Psoas muscle (tissue), 8 donors: ENCODE measurements at places on chromosomes 6 and 20. TPM values are rescaled to one million over a fixed set of nuclear protein-coding genes. Genes with fewer than 3 reads are reported as not detected.

DNA sequence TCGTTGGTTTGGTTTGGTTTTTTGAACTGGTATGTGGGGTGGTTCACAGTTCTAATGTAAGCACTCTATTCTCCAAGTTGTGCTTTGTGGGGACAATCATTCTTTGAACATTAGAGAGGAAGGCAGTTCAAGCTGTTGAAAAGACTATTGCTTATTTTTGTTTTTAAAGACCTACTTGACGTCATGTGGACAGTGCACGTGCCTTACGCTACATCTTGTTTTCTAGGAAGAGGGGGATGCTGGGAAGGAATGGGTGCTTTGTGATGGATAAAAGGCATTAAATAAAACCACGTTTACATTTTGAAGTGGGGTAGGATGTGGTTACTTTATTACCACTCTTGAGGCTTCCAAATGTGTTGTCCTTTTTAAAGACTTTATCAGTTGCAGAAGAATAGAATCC lies 168.0 kb downstream of the ZMYND8 start:
- H3K27ac ChIP-seq: no peak overlapping the region
- no peak overlapping the region for H3K4me3 ChIP-seq
- no peak for DNase-seq
- no peaks in the 10 kb centered on the region for H3K36me3 ChIP-seq
- no peaks in the 10 kb centered on the region for H3K27me3 ChIP-seq

ZNF165 gene
- polyA plus RNA-seq: 0.35 TPM

DNA sequence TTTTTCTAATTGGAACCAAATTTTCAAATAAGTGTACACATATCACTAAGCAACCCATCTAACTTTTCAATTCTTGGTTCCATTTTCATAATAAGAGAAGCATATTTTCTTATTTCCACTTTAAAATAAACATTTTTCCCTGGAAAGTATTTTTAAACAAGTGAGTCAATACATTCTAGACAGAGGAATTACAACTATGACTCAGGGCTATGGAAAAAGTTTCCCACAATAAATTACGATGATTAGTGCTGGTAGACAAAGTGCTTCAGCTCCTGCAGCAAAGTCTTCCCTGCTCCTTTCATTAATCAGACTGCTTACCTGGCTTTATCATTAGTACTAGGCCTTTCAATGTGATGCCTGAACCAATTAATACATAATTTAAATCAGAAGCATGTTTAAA lies 322.5 kb downstream of the HACE1 start:
- H3K4me3 ChIP-seq: no peak overlapping the region
- DNase-seq: no peak
- H3K4me1 ChIP-seq: no peaks in the 10 kb centered on the region
- no peak overlapping the region for H3K27ac ChIP-seq
- no peaks in the 10 kb centered on the region for H3K27me3 ChIP-seq

DNA sequence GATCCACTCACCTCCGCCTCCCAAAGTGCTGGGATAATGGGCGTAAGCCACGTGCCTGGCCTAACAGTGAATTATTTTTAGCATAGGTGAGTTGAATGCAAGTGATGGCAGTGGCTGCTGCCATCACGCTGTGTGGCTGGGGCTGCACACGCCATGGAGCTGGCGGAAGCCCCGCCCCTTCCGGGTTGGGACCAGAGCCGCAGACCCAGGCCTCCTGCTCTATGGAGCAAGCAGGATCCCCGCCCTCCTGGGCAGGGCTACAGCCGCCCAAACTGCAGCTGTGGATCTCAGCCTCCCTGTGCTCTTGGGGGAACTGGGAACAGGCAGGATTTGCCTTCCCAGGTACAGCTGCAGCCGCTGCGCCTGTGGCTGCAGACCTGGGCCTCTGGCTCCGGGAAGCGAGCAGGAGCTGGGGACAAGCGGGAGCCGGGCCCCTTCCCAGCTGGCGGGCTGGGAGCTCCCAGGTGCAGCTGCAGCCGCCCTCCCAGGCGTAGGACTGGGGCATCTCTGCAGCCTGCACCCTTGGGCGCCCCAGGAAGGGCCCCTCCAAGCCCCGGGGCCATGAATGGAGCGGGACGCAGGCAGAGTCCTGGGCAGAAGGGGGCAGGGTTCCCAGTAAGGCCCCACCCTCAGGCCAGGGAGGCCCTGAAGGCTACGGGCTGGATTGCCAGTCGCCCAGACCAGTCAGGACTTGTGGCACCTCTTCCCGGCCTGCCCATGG lies 30.9 kb upstream of the SLA2 start:
- no peak for DNase-seq
- H3K4me3 ChIP-seq: no peak overlapping the region
- H3K27me3 ChIP-seq: no peaks in the 10 kb centered on the region
- no peaks in the 10 kb centered on the region for H3K4me1 ChIP-seq
- H3K36me3 ChIP-seq: peaks cover 3% of the 10 kb centered on the region
- no peak overlapping the region for H3K27ac ChIP-seq

GRCh38 chr6:28657769-28658465 lies 132.2 kb downstream of the GPX5 start:
- no peak overlapping the region for H3K27ac ChIP-seq
- no peak for DNase-seq
- peaks cover 4% of the 10 kb centered on the region for H3K27me3 ChIP-seq
- H3K4me3 ChIP-seq: peak overlapping the region; percentile 51

CLIC5 gene
- 82.4 TPM for polyA plus RNA-seq

- H3K4me1 ChIP-seq: no peaks in the 10 kb centered on the region
- no peaks in the 10 kb centered on the region for H3K36me3 ChIP-seq
- no peak overlapping the region for H3K27ac ChIP-seq
- no peaks in the 10 kb centered on the region for H3K27me3 ChIP-seq
Observed at GRCh38 chr6:118240878-118241528, 307.1 kb upstream of the PLN start.

TBXT gene
- not detected for polyA plus RNA-seq

GRCh38 chr6:51269876-51270275 lies 451.2 kb downstream of the TFAP2B start:
- H3K27me3 ChIP-seq: no peaks in the 10 kb centered on the region
- no peak for DNase-seq
- no peak overlapping the region for H3K27ac ChIP-seq

RFX6 gene
- not detected for polyA plus RNA-seq

HLA-G gene
- polyA plus RNA-seq: not detected

- H3K27me3 ChIP-seq: no peaks in the 10 kb centered on the region
- no peaks in the 10 kb centered on the region for H3K36me3 ChIP-seq
- no peaks in the 10 kb centered on the region for H3K4me1 ChIP-seq
- H3K4me3 ChIP-seq: no peak overlapping the region
Observed at GRCh38 chr6:137452333-137452894, 41.8 kb downstream of the OLIG3 start.

LBP gene
- 10.3 TPM for polyA plus RNA-seq

DNA sequence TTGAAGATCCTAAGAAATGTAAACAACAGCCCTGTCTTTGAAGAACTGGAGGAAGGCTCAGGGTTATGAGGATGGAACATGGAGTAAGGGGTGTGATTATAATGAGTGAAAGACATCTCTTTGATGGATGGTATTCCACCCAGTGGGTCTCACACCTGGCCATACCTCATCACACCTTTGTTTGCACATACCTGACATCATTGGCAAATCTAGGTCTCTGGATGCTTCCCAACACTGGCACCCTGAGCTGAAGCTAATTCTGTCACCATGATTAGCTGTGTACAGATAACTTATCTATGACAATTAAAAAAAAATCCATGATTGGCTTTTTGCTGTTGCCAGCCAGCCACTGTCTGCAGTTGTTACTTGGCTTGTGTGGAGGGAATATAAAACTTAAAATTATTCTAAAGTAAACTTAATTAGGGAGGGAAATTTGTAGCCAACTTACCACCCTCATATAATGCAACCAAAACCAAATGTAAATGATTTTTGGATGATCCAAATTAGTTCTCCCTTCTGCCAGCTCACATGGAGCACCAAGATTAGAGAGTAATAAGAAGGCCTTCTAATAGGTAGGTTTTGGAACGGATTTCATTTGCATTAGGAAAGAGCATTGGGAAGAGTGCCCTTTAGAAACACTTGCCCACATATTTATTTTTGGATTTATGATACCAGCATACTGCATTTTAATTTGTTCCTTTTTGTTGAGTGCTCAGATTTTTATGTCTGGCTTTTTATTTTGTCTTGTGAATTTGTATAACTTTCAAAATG lies 249.5 kb downstream of the SOX4 start:
- DNase-seq: no peak
- H3K4me1 ChIP-seq: peaks cover 17% of the 10 kb centered on the region
- H3K36me3 ChIP-seq: no peaks in the 10 kb centered on the region
- H3K27ac ChIP-seq: no peak overlapping the region
- H3K4me3 ChIP-seq: no peak overlapping the region
- no peaks in the 10 kb centered on the region for H3K27me3 ChIP-seq

SLC16A10 gene
- polyA plus RNA-seq: 50.3 TPM

PDSS2 gene
- 8.6 TPM for polyA plus RNA-seq

DNA sequence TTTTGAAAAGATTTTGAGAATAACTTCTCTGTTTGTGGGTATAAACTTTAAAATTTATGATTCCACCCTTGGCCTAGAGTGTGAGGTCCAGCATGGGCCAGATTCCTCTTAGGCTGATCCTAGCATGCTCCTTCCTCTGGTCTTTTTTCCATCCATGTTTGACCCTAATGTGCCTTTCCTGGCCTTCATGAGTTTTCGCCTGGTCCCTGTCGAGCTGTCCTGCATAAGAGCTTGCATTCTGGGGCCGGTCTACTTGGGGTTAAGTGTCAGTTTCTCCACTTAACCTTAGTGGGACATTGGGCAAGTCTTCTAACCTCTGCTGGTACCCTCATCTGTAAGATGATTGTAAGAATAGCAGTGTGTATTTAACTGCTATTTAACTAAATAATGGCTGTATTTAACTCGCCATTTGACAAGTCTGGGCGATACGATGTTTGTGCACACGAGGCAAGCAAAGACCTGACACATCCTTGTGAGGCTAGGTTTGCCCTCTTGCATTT lies 40.7 kb upstream of the TAGAP start:
- no peaks in the 10 kb centered on the region for H3K27me3 ChIP-seq
- H3K36me3 ChIP-seq: no peaks in the 10 kb centered on the region
- DNase-seq: no peak
- H3K4me1 ChIP-seq: no peaks in the 10 kb centered on the region
- no peak overlapping the region for H3K4me3 ChIP-seq
